ENCODE measurements at places on chromosomes 2 and 18.

DNA sequence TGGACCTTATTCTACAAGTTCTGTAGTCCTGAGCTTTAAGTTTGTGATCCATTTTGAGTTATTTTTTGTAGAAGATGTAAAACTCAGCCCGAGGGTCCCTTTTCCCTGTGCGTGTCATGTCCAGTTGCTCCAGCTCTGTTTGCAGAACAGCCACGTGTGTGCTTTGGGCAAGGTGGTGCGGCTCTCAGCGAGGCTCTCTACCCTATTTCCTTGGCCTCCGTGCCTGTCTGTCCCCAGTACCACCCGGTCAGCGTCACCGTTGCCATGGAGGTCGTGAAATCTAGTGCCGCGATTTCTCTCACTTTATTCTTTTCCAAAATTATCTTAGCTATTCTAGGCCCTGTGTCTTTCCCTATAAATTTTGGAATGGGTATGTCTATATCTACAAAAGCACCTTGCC, 141.0 kb upstream of the CTDP1 start:
- no peak for DNase-seq

- DNase-seq = no peak
These were observed 25.6 kb upstream of the CXXC1 start for GRCh38 chr18:50313031-50313607.

GRCh38 chr2:144328938-144329337, 191.0 kb downstream of the ZEB2 start:
- DNase-seq = no peak

DNA sequence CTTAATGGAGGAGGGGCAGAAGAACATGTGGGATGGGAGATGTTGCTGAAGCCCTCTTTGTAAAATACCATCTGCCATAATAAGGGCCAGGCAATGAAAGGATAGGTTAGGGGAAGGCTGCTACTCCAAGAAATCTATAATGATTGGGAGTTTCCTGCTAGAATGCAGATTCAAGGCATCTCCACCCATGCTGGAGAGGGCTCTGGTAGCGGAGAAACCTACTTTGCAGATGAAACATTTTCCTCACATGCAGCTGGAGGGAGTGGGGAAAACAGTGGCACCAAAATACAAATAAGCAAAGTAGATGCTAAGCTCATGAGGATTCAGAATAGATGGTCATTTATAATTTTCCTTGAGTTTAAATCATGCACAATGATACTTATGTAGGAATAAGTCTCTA, 82.3 kb upstream of the GCFC2 start:
- DNase-seq = no peak

- no peak for DNase-seq
These were observed 1.9 kb upstream of the GALNT14 start for GRCh38 chr2:31140151-31140550.

DNA sequence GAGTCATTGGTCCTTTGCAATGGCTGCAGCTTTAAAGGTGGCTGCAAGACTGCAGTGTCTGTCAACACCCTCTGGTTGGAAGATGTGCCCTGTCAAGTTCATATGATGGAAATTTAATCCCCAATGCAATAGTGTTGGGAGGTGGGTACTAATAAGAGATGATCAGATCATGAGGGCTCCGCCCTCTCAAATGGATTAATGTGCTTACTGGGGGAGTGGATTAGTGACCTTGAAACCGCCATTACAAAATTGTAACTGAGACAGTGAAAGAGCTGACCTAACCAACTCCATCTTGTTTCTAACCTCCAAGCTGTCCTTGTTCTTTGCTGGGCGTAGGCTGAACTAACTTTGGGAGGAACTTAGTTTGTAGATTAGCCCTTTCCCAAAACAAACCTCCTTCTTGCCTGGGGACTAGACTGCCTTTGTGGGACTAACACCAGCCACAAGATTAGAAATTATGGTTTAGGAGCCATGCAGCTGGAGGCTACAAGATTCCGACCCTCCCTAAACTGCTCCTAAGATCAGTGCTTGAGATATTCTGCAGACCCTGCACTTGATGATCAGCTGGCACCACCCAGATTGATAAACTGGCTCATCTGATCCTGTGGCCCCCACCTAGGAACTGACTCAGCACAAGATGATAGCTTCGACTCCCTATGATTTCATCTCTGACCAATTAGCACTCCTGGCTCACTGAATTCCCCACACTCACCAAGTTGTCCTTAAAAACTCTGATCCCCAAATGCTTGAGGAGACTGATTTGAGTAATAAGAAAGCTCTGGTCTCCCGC, 13.7 kb downstream of the MYCN start:
- DNase-seq = no peak

DNA sequence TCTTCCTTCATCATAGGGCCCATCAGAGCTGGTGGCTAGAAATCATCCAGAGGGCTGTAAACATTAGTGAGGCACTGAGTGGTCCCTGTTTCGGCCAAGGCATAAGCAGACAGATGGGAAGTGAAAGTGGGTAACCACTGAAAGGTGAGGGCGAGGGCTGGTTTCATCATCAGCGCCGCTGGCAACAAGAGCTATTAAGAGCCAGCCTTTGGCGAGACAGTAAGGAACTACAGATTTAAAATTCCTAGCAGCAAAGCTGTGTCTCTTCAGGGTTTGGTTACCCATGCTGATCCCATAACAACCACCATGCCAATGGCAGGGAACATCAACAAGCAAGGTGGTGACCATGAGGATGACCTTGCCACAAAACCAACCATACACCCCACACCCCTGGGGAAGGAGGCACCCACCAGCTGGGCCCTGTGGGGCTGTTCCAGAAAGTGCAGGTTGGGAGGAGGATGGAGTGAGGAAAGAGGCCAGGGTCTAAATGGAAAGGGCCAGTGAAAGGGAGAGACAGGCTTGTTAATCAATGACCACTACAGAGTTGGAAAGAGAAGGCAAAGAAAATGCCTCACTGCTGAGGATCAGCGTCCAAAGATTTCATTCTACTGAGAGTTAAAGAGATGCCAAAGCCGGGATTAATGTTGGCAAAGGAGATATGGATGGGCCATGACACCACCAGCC, 9.0 kb upstream of the SLC20A1 start:
- no peak for DNase-seq

DNA sequence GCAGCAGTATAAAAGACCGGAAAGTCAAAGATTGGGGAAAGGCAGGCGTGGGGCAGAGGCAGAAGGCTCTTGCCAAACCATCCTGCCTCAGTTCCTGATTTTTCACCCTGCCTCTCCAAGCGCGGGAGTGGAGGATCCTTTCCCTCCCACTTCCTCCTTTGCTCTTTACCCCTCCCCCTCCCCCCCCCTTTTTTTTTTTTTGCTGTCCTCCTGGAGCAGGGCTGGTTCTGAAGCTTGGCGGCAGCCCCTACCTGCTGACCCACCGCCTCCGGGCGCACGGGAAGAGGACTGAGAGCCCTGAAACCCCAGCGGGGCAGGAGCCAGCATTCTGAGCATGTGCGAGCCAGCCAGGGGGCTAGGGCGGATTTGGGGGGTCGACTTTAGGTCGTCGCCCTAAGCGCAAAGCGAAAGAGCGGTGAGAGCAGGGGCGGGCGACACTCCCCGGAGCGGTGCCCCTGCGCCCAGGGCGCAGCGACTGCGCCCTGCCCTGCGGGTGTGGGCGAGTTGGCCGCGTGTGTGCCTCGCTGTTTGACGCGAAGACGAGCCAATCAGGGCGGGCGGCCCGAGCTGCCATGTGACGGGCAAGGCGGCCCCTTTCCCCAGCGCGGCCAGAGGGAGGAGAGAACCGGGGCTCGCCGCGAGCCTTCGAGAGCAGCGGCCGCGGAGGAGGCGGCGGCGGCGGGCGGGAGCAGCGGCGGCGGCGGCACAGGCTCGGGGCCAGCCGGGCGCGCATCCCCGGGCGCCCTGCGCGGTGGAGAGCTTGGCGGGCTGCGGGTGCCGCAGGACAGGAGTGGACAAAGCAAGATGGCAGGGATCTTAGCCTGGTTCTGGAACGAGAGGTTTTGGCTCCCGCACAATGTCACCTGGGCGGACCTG, at the start of gene CERS6:
Gene CERS6 (plus strand): TSS at position 628 of the 876 bp plus-strand sequence. CDS start 177 bp downstream, at position 805.
- peak; percentile 70 for DNase-seq

- DNase-seq = no peak
These were observed 55.7 kb downstream of the LOXHD1 start for GRCh38 chr18:46601141-46601805.

- DNase-seq = peak; percentile 73
These were observed 410 bp upstream of the TGIF1 start for GRCh38 chr18:3449512-3450011.

DNA sequence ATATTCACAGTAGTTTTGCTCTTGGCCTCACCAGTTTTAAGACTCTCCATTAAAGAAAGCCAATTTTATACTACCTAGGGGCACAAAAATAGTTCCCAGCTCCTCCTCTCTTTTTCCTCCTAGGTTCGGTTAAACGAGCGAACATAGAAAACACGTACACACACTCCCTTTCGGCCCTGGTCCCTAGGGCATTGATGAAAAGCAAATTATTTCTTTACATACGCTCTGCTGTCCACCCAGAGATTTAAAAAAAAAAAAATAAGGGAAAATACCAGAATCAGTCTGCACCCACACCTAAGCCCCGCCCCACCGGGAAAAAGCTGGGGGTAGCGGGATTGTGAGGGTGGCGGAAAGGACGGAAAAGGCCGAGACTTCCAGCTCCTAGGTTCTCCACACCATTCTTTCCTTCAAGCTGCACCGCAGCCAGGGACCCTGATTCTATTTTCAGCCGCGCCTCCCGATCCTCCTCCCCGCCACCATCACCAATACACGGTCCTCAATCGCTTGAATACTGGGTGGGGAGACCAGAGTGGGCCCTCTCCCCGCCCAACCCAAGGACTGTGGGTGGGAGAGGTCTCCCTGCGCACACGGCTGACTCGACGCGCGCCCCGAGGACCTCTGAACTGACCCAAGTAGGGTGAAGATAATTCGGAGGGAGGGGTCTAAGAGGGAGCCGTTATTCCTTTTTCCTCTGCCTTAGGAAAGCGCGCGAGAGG, 769 bp downstream of the ATF2 start:
- peak; percentile 96 for DNase-seq

GRCh38 chr2:162564140-162564539, 220.2 kb downstream of the GCA start:
- no peak for DNase-seq

DNA sequence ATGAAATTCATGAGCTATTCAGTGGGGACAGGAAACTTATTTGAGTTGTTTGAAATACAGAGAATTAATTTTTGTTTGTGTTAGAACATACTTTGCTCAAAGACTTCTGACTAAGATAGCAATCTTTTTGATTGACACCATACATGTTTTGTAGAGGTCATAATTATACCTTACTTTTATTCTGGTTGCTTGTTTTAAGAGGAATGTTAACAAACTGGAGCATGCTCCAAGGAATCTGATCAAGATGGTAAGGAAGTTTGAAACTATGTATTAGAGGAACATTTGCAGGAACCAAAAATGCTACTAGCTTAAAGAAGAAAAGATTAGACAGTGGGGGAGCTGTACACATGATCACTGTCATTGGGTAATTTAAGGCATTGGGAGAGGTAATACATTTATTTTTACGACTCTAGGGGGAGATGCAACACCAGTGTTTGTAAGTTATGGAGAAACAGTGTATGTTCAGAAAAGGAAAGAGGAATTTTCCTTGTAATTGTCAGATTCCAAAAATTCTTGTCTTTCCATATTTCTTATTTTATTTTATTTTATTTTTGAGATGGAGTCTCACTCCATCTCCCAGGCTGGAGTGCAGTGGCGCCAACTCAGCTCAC, 8.0 kb downstream of the AGFG1 start:
- DNase-seq = no peak

DNA sequence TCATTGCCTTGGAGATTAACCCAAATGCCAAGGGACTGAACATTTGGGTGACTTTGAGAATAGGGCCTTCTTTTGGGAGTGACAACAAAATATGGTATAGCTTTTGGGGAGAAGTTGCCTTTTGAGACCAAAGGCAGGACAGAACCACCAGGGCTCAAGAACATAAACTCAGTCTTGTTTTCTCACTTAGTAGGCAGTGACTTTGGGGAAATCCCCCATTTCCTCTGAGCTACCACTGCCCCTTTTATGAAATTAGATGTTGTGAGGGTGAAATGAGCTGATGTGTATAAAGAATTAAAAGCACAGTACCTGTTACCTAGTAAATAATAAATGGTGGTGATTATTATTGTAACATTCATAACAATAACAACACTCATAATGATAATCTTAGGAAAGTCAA, 36.5 kb downstream of the GPD2 start:
- no peak for DNase-seq

DNA sequence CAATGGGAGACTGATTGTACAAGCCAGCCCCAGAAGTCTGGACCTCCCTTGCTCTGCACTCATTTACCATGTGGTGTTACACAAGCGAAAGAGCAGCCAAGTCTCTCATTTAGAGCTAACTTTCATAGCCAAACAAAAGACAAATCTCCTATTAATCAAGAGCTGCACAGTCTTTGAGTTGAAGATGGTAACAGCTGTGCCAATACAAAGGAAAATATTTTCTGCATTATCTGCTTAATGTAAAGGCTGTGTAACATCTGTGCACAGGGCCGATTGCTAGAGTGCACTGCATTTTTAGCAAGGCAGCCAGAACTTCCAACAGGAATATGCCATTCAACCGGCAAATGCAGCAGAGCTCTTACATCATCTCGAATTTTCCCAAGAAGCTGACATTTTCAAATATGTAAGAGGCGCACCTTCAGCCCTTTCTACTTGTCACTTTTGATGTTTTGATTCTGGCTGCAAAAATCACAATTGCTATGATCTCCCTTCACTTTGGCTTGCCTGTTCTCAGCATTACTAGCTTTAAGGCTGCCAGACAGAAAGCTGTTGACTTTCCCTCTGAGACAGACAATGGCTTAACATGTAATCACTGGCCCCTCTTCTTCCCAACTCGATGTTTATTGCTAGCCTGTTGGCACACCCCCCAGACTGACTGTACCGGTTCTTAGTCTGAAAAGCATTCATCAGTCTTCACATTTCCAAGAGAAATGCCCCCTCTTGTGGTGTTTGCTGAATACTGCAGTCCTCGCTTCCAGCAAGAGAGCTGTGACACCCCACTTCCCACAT, 96.9 kb upstream of the TANK start:
- DNase-seq = peak; percentile 57

DNA sequence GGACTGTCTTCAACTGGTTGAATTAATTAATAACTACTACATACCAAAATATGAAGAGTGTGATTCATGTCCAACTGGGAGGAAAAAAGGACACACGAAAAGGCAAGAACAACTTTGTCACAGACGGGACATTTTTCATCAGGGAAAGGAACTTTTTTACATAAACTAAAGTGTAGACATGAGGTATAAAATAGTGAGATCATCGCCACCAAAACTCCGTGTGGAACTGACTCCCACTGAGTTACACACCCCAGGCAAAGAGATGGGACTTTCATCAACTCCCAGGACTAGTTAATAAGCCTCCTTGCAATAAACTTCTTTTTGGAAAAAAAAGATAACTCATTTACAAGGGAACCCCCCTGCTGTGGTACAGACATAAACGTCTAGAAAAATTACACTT, 12.9 kb upstream of the NMI start:
- no peak for DNase-seq

DNA sequence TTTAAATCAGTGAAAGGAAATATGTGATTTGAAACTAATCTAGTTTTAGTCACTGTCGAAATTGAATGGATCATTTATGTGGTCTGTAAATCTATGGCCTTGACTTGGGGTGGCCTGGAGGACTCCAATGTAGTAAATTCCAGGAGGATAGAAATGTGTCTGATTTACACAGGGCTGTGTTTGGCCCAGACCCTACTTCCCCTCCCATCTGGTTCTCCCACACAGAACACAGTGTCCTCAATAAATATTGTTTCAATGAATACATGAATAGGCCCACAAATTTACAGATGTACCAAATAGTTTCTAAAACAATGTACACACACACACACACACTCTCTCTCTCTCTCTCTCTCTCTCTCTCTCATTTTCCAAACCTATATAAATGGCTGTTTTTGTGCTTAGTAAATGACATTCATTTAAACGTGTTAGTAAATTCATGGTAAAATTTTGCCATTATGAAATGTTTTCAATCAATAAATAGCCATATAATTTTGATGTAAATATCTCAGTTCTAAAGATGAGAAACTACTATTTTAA, 1.9 kb downstream of the CCDC68 start:
- DNase-seq = no peak
